ENCODE measurements at places on chromosomes 7 and 10.

DNA sequence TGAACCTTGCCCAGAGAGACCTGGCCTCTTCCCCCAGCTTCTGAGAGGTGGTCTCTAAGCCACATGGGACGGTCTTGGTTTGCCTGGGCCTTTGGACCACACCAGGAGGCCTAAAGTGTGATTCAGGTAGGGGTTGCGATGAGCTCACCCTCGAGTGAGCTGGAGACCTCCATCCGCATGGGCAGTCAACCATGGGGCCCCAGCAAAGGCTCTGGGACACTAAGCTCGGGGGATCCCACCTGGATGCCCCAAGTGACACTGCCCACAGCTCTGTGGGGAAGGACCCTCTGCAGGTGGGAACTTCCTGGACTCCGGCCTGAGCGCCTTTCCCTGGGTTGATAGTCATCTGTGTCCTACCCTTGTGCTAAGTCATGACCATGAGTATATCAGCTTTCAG lies 57.1 kb upstream of the FAM20C start:
- DNase-seq, result no peak

DNA sequence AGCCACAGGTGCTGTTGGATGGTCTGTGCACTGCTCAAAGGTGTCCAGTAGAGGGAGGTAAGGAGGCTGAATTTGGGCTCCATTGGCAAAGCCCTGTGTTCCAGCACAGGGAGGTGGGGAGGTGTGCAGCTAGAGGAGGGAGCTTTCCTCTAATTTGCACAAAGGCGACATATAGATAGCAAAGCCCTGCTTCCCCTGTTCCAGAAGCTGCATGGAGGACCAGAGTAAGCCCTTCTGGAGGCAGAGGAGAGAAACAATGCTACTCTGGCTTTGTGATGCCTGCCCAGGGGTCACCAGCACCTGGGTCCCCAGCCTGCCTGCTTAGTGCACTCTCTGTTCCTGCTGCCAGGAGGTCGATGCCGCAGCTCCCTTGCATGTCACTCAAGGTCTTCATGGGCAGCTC lies 3.4 kb upstream of the ARHGAP22 start:
- peak; percentile 61 for DNase-seq

DNA sequence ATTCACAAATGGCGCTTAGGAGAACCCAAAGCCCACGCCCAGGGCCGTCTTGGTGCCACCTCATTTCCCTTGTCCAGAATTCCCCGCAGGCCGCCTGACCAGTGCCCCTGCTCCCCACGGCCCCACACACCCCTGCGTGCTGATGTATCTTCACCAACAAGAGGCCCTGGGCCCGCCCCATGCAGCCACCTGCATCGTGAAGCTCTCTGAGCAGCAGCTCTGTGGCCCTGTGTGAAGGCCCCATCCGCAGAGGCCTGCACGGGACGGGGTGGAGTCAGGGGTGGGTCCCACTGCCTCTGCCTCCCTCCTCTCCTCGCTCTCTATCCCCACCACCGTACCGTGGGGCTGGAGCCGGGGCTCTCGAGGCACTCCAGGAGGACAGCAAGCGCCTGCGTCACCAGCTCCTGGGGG lies 14.7 kb downstream of the BRAT1 start:
- no peak for DNase-seq

DNA sequence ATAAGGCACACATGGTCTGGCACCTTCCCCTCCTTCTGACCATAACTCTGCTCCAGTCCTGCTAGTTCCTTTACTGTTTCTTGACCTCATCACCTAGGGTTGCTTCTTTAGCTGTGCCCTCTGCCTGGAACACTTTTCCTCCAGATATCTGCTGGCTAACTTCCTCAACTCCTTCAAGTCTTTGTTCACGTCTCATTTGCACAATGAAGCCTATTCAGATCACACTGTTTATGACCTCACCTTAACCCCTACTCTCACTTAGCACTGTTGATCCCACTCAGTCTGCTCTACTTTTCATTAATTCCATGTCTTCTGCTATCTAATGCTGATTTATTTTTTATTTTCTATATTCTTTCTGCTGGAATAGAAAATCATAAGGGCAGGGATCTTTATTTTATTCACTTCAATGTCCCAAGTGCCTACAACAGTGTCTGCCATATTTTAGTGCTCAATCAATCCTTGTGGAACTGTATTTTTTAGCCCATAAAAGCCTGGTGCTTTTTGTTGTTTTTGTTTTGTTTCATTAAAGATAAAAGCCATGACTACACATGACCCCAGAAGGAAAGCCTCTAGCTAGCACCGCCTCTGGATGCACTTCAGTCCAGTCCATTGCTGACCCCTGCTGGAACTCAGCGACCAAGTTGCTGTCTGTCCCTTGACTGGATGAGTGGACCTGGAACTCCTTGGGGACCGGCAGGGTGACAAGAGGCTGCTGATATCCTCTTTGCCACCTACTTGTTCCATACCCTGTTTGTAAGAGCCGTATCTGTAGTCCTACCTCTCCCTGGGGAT lies 12.3 kb downstream of the KLF14 start:
- peak; percentile 90 for DNase-seq

DNA sequence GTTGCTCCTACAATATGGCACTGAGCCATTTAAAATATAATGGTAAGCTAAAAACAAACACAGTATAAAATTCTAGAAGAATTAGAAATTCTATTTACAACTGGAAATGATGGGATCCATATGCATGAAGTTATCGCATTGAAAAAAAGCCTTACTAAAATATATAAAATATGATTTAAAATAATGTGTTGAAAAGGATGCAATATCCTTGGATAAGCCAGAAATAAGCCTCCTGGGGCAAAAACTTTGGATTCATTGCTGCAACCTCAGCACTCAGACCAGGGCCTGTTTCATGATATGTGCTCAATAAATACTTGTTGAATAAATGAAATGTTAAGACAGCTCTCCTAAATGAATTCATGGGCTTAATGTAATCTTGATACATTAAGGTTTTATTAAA lies 170.2 kb downstream of the SEM1 start:
- no peak for DNase-seq

DNA sequence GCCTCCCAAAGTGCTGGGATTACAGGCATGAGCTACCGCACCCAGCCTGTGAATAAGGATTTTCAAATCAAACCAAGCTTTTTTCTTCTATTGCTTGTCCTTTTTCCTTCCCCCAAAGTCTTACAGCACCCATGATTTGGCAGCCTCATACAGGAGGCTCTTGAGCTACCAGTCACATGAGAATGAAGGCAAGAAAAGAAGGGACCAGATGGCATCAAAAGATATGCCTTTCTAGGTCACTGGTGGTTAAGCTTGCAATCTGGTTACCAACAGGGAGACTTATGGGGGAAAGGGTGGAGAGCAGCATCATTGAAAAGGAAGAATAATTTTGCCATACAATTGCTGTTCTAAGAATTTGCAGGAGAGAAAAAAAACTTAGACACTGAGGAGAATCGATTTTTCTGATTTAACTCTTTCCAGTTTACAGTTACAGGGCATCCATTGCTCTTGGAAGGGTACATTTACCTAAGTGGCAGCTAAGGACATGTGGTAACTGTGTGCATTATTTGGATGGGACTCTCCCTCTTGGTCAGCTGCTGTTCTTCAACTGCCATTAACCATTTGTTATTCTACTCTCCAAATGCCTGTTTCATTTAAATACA lies 29.5 kb downstream of the SMNDC1 start:
- DNase-seq, result peak; percentile 7

DNA sequence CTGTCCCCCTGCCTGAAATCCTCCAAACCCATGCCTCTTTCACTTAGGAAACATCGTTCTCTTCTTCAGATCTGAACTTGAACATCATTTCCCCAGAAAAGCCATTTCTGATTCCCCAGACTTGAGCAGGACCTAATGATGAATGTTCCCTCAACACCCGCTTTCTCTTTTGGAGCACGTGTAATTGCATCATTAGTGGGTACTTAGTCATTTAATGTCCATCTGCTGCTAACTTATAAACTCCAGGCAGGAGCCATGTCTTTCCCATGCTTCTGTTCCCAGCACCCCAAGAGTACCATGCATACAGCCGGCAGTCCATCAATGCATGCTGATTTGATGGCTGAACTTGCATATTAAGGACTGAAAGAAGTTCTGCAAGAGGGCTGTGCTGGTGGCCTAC lies 36.5 kb upstream of the ECHDC3 start:
- DNase-seq, result no peak

DNA sequence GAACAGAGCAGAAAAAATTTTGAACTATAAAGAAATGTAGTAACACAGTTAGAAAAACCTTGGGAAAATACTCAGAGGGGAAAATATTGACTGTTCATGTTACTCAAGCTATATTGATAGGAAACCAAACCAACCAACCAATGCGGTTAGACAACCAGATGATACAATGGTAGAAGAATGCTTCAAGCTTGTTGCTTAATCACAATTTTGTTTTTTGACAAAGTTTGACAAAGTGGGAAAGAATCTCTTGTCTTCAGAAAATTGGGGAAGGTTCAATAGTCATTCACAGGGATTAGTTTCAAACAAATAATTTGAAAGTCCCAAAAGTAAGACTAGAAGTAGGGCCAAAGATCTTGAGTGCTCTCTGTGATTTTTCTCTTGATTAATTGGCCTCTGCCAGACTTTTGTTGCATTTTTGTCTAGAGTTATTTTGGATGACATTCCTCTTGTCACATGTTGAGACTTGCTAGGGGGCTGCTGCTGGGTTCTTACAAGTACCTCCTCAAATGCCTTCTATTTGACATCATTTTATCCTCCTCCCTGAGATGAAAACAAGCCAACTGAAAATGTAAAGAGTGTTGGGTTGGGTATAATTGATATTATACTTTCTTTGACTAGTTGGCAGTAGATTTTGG lies 233.1 kb upstream of the PHYHIPL start:
- DNase-seq, result no peak

DNA sequence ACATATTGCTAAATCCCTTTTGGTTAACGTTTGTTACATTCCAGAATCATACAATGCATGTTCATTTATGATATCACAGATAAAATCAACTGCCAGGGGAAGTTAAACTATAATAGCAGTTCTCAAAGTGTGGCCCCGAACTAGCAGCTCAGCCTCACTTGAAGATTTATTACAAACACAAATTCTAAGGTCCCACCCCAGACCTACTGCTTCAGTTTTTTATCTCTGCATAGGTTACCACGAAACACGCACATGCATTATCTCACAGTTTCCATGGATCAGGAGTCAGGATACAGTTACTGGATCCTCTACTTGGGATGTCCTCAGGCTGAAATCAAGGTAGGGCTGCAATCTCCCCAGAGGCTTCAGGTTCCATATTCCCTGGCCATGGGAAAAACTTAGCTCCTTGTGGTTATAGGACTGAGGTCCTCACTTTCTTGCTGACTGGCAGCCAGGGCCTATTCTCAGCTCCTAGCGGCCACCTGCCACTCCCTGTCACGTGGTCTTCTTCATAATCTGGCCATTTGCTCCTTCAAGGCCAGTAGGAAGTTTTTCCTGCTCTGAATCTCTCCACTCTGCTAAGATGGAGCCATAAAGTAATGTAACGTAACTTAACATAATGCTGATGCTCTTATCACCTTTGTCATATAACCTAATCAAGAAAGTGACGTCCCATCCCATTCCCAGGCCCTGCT lies 50.5 kb upstream of the YAE1 start:
- DNase-seq, result no peak

- no peak for DNase-seq
Measured at GRCh38 chr7:116876664-116877442, 14.5 kb downstream of the CAPZA2 start.

GRCh38 chr7:120805636-120806388 lies 52.1 kb downstream of the TSPAN12 start:
- DNase-seq, result peak; percentile 91

DNA sequence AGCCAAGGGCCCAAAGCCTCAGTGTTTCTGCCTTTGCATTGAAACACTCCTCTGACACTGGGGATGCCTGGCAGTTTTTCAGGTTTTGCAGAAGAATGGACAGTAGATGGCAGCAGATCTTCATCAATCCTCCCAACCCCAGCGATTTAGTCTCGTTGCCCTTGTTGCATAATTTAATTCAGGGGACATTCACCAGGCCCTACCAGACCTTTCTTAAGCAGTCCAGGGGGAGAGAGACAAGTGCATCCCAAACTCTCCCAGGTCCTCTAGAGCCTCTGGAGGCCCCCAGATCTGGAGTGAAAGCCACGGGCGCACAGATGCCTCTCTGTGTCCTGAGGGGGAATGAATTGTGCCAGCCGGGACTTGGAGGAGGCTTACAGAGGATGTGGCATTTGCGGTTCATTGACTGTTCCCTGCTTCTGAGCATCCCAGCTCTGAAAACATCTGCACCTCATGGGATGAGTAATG lies 29.6 kb downstream of the MINDY4 start:
- DNase-seq, result peak; percentile 87

DNA sequence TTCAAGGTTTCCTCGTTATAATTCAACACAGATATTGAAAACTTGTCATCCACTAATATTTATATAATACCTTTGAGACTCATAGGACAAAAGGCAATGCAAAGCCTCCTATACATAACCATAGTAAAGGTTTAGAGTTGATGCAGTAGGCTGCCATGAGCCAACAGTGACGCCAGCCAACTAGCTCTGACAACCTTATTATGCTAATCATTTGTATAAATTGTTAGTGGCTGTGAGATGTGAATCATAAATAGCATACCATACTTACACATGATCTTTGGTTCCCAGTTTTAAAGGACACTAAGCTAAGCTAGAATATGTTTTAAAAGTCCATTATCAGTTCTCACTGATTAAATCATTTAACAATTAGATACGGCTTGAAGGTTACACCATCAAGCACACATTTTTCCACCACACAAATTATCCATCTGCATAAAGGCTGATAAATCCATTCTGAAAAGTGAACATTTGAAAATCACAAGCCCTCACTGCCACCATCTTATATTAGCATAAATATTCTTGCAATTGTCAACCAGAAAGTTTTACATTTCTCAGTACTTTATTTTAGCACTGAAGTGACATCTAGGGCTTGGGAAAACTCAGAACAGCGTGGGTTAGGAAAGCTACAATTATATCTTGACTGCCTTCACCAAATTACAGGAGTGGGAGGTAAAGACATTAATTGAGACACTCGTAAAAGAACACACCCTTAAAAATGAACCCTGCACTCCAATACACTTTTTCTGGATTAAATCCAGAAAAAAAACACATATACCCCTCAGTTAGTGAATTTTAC lies 30.7 kb downstream of the COA1 start:
- DNase-seq, result no peak

GRCh38 chr7:138929969-138930368 lies 51.2 kb downstream of the KIAA1549 start:
- DNase-seq, result peak; percentile 37

DNA sequence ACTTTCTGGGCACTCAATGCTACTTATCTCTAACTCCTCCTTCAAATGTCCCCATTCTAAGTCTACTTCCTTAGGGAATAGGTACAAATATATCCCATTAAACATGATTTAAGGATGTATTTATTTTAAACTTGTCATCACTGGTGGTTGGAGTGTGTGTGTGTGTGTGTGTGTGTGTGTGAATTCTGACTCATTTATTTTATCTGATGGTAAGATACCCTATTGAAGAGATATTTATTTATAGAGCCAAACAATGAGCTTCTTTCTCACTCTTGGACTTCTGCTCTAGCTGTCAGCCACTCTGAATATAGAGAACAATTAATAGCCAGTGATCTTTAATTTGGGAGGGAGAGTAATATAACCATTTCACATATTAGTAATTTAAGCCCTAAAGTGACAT lies 17.8 kb upstream of the MAGI2 start:
- no peak for DNase-seq

GRCh38 chr10:109587366-109587765 lies 335.9 kb downstream of the XPNPEP1 start:
- DNase-seq, result peak; percentile 4

GRCh38 chr7:3200504-3200903 lies 100.5 kb upstream of the SDK1 start:
- peak; percentile 82 for DNase-seq

- no peak for DNase-seq
Measured at GRCh38 chr10:21452203-21452602, 73.3 kb downstream of the SKIDA1 start.

- no peak for DNase-seq
Measured at GRCh38 chr10:35225204-35225603, 98.6 kb downstream of the CREM start.

Data from SK-MEL-5 (cell line).